ENCODE measurements at places on chromosomes 2 and 18.

- DNase-seq: no peak
Observed at GRCh38 chr18:78679613-78680260, 299.9 kb upstream of the SALL3 start.

- no peak for DNase-seq
Observed at GRCh38 chr2:184178229-184178628, 420.1 kb upstream of the ZNF804A start.

DNA sequence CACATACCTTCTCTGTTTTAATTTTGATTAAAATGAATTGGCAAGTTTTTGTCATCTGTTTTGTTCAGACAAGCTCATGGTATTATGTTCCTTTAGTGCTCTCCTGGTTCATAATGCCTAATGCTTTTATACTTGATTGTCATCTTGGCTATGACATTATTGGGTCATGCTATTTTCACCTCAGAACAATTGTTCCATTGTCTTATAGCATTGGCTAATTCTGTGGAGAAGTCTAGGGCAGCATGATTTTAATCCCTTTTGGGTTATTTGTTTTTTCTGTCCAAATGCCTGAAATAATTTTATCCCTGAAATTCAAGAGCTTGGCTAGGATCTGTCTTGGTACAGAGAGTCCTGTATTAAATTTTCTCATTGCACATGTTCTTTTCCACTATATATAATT, 83.8 kb upstream of the CCDC85A start:
- no peak for DNase-seq

DNA sequence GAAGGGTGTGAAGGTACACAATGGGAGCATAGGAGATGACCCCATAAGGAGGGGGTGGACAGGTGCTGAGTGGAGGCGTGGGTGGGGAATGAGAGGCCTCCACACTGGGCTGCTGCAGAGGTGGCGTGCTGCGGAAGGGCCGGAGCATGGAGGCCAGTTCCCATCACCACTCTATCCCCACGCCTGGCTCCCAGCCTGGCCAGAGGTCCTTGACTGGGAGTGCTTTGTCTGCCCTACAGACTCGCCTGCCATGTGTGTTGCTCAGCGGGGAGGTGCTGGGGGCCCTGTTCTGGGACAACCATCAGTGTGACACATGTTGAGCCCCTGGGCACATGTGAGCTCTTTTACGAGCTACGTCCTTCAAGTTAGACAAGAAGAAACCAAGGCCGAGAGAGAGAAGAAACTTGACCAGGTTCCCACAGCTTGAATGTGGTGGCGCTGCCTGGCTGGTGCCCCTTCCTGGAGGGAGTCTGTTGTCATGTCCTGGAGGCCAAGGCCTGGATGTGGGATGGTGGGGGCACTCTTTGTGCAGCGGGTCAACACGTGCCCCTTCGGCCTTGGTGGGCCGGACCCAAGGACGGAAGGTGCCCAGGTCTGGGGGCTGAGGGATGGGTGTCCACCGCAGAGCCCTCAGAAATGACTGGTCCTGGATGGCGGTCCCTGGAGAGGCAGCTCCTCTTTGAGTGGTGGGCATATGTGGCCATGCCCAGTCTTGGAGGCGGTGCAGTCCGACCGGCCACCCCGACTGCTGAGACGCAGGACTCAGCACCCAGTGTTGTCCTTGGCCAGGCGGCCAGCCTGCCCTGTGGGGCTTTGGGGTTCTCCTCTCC, 1.2 kb upstream of the INPP5D start:
- DNase-seq: no peak

GRCh38 chr2:230423851-230424458, 8.0 kb downstream of the SP100 start:
- DNase-seq: no peak

DNA sequence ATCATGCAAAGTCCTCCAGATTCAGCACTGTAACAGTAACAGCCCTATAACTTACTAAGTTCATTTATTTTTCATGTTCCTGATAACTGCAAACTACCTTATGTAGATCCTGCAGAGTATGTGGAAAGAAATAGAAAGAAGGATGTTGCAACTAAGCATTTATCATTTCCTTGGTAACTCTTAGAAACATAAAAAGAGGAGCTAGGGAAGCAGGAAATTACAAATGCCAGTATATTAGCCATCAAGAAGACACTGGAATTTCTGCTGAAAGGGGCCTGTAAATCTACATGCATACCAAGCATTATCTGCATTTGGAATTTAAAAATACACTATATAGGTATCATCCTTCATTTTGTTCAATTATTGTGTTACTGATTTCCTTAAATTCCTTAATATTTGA, 66.8 kb downstream of the PDE11A start:
- DNase-seq: no peak

DNA sequence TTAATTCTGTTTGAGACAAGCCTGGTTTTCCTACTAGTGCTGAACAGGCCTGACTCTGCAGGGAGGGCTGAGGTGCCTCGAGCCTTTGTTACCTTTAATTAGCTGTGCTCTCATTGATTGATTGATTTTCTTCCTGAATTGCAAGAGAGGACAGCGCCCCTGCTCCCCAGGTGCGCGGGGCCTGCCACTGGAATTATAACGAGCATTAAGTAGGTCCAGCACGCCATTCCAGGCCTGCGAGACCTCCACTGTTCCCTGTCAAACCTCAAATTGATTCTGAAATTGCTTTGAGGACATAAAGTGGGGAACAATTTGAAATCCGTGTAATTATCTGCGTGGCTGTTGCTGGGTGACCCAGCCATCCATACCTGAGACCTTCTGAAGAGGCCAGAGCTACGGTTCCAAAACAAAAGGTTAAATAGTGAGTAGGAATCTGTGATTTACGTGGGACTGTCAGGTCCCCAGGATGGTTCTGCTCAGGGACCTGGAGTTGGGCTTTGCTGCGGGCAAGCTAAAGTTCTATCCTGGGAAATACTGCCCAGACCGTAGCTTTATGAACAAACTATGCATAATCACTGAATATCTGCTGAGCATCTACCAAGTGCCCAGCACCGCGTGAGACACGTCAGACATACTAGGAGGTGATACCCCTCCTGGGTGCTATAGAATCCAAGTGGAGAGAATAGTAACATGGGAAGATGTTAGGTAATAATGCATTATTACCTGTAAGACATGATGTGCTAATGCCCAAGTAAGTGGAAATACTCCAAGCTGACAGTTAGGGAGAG, 104.1 kb downstream of the ZBTB7C start:
- DNase-seq: no peak

DNA sequence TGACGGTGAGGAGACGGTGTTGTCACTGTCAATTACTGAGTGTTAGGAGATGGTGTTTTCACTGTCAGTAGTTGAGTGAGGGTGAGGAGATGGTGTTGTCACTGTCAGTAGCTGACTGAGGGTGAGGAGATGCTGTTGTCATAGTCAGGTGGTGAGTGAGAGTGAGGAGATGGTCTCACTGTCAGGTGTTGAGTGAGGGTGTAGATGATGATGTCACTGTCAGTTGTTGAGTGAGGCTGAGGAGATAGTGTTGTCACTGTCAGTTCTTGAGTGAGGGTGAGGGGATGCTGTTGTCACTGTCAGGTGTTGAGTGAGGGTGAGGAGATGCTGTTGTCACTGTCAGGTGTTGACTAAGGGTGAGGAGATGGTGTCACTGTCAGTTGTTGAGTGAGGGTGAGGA, 3.4 kb upstream of the ATP9B start:
- no peak for DNase-seq

DNA sequence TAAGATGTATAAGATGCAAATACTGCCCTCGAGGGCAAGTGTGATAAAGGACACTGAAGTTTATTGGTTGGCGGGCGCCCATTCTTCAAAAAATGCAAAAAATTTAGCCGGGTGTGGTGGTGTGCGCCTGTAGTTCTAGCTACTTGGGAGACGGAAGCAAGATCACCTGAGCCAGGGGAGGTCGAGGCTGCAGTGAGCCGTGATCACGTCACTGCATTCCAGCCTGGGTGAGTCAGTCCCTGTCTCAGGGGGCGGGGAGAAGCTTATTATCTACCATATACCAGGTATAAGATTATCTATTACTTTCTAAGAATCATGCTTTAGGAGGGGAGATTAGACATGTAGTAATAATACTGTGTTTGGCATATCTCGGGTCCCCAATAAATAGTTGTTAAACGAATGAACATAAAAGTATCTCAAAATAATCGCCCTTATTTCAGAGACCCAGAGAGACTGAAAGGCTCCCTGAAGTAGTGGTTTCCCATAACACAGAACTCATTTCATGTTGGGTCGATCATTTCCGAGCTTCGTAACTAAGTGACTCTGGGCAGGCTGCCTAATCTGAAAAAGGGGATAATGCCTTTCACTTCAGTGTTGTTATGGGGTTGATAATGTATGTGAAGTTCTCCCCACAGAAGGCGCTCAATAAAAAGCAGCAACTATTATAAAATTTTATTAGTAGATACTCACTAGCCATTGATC, 1.2 kb upstream of the SELENOI start:
- DNase-seq: no peak

DNA sequence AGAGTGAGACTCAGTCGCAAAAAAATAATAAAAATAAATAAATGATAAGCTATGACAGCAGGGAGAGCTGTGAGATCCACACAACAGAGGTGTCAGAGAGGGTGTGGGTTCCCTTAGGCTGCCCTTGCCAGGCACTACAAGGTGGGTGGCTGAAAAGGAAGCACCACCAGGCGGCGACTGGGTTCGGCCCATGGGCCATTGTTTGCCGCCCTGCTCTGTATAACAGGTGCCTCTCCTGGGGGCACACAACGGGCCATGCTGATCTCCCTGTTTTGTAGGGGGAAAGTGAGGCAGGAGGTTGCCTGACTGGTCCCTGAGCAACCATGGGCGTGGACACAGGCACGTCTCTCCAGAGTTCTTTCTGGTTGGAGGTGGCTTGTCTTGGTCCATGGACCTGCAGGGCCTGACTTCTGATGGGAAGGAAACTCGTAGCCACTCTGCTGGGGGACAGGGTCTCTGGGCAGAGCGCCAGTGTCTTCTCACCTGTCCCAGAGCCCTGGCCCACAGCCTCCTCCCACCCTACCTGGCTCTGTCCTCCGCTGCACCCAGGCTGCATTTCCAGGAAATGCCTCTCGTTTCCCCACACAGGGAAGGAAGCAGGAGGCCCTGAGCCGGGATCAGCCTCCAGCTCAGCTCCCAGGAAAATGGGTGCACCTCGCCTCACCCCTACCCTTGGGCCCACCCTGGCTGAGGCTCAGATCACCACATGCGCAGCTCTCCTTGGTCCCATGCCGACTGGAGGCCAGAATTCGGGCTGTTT, 109.6 kb upstream of the ODC1 start:
- no peak for DNase-seq

- no peak for DNase-seq
Observed at GRCh38 chr2:195570329-195570728, 86.7 kb upstream of the SLC39A10 start.

- peak; percentile 83 for DNase-seq
Observed at GRCh38 chr2:209423562-209424198, at the start of gene MAP2. Gene MAP2 (plus strand): TSS chr2:209424047. CDS start chr2:209653171, 229,124 bp downstream.

GRCh38 chr2:205834796-205835195, 152.5 kb downstream of the NRP2 start:
- no peak for DNase-seq

GRCh38 chr2:39779341-39779851, 338 bp upstream of the THUMPD2 start:
- DNase-seq: no peak

DNA sequence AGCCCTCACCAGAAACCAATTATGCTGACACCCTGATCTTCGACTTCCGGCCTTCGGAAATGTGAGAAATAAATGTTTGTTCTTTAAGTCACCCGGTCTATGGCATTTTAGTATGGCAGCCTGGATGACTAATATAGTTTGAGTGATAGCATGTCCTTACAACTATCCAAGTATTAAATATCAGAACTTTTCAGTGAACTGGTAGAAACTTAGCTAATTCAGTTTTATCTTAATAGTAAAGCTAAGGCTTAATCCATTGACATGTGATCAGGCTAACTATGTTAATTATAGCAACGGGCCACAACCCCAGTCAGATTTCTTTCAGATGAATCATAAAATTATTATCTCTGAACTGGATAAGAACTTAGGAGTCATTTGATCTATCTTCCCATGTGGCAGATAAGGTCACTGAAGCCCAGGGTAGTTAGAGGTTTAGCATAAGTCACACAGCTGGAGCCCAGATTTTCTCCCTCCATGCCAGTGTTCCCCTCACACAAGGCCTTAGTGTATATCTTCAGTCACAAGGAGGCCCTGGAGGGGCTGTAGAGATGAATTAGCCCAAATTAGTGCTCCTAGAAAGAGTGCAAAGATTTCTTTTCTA, 40.7 kb upstream of the UPP2 start:
- DNase-seq: no peak

DNA sequence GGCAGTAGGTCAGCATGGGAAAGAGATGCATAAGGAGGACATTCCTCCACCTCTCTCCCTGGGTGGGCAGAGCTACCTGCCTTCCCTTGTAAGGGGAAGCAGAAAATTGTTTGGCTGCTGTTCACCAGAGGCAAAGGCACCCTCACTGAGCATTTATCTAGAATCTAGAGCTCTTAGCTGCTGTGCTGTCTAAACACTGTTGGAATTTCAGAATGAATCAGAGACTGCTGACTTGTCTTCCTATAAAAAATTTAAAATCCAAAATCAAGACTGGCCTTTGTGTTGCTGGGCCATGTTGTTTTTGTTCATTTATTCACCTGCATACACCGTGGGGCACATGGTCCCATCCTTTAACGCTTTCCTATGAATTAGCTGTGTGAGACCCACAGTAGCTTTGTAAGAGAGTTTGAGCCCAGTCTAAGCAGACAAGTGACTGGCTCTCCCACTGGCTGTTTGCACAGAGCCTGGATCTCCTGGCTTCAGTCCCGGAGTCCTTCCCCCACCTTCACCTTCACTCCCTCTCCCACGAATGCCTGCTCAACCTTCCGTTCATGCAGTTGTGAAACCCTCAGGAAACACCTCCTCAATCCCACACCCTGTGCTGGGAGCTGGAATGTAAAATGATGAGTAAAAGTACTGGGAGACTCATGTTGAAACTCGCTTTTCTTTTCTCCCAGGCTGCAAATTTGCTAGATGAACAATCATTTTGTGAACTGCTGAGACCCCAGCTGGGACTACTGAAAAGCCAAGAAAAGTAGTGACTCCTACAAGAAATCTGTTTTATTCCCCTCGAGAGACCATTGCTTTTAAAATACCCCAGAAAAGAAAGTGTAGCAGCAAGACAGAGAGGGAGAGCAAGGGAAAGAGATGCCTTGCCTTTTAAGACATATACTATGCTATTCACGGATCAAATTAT, 76.2 kb downstream of the FAM168B start:
- DNase-seq: no peak

GRCh38 chr2:20050104-20050645, 1.3 kb downstream of the LAPTM4A start:
- no peak for DNase-seq

- no peak for DNase-seq
Observed at GRCh38 chr2:37375741-37376288, 31.4 kb downstream of the QPCT start.
